Tongue (tissue), 3 donors: ENCODE measurements at places on chromosomes 12 and 14. TPM values are rescaled to one million over a fixed set of nuclear protein-coding genes. Genes with fewer than 3 reads are reported as not detected.

The XRCC3 gene
- total RNA-seq, result 10.5 TPM

The PLEK2 gene
- 4.1 TPM for total RNA-seq

The TAS2R8 gene
- total RNA-seq, result not detected

The PAH gene
- not detected for total RNA-seq

The SLC25A47 gene
- total RNA-seq, result not detected

The IFNG gene
- 0.51 TPM for total RNA-seq

The IL22 gene
- total RNA-seq, result not detected
